ENCODE measurements at places on chromosomes 13 and 19.

GRCh38 chr13:114109641-114110041 is 22.8 kb downstream of the RASA3 start:
- no peak for DNase-seq

- DNase-seq = no peak
Measured at GRCh38 chr13:20407759-20408158, 117.9 kb downstream of the CRYL1 start.

DNA sequence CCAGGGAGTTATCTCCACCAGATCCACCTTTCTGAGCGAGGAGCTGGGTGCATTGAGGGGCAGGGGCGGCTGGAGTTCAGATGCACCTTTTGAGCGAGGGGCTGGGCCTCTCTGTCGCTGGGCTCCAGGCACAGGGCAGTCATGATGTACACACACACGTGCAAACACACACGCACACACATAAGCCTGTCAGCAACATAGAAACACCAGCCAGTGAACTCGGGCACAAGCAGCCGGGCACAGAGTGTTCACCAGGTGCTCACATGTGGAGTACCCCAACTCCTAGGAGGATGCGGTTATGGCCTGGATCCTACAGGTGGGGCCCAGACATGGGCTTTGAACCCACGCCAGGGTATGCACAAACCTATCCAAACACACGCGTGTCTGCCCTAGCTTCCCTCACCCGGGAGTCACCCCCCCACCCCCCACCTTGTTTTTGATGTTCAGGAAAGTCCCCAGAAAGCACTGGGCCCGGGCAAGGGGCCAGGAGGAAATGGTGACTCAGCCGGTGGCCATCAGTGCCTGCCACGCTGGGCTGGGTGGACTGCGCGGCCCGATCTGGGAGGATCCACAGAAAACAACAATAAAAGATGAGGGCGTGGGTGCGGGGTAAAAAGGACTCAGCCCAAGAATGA is 13.3 kb downstream of the ARRDC2 start:
- peak; percentile 70 for DNase-seq

- no peak for DNase-seq
Measured at GRCh38 chr13:54368387-54368786, 1339.8 kb downstream of the OLFM4 start.

DNA sequence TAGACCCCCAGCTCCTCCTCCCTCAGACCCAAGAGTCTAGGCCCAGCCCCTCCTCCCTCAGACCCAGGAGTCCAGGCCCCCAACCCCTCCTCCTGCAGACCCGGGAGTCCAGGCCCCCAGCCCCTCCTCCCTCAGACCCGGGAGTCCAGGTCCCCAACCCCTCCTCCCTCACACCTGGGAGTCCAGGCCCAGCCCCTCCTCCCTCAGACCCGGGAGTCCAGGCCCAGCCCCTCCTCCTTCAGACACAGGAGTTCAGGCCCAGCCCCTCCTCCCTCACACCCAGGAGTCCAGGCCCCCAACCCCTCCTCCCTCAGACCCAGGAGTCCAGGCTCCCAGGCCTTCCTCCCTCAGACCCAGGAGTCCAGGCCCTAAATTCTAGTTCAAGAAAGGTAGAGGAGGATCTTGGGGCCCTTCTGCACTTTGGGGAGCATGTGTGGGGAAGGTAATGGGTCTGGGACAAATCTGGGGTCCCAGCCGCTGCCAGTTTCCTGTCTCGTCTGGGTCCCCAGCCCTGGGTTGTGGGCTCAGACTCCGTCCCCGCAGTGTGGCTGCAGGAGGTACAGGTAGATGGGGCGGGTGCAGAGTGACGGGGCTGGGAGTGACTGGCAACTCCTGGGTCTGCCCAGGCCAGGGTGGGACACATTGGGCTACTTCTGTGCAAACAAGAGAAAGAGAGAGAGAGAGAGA is 3.2 kb upstream of the TMEM190 start:
- no peak for DNase-seq

DNA sequence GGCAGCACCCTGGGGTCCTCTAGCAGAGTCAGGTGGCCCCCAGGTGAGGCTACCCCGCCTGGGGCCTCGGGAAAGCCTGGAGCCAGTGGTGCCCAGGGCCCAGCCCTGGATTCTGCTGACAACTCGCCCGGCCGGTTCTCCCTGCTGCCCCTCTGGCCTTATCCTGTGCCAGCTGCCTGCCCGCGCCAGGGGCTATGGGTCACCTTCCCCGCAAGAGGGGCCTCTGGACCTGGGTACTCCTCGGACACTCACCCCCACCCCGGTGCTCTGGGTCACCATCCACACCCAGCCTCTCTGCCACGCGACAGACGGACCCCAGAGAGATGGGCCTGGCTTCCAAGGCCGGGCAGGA is 24.0 kb downstream of the ZBTB7A start:
- DNase-seq = no peak

GRCh38 chr13:80979035-80979641 is 638.2 kb upstream of the SPRY2 start:
- DNase-seq = peak; percentile 52

DNA sequence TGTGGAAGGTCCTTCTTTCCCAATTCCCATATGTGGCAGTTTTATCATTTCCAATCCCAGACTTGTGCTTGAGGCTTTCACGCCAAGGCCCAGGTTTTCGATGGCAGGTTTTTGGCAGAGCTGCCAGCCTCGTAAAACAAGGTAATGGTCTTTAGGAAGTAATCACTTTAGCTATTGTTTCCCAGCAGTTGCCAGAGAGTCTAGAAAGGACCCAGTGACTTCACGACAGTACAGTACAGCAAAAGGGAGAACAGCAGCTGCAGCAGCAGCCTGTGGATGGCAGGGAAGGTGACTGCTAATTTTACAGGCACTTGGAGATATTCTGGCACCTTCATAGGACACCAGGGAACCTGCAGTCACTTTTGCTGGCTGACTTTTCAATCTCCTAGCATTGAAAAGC is 291.6 kb upstream of the MAB21L1 start:
- DNase-seq = peak; percentile 62

DNA sequence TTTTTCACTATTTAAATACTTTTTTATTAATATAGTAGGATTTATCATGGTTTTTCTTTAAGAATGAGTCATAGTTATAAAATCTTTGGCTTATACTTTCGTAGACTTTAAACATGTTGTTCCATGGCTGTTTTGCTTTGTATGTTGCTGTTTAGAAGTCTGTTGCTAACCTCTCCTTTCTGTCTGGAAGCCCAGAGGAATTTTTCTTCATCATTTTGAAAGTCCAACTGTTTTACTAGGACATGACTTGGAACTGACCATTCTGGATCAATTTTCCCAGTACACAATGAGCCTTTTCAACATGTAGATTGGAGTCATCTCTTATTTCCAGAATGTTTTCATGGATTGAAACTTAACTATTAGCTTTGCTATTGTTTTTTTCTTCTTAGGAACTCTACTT is 7.9 kb downstream of the CAB39L start:
- peak; percentile 81 for DNase-seq

DNA sequence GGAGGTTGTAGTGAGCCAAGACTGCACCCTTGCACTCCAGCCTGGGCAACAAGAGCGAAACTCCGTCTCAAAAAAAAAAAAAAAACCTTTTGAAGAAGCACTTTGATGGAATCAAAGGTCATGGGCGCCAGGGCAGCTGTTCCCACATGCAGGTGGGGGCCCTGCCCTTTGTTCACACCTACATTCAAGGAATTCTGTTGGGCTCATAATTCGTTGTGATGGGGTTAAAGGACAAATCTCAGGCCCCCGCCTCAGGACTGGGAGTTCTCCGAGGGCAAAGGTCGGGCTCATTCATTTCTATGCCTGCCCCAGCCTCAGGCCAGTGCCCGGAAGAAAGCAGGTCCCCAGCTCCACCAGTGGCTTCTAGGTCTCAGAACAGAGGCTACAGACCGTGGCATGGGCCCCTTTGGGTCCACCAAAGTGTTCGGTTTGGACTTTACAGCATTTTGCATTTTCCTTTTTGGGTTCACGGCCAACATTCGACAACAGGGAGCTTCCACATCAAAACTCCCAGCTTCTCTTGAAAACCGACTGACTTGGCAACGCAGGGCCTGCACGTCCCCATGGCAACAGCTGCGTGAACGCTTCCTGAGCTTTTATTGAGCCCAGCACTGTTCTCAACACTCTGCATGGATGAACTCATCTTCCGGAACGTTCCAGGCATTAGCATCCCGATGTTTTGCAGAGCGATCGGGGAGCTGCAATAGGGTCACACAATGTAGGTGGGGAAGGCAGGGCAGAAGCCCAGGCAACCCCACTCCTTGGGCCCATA is 10.1 kb upstream of the GTF2F1 start:
- DNase-seq = peak; percentile 86

DNA sequence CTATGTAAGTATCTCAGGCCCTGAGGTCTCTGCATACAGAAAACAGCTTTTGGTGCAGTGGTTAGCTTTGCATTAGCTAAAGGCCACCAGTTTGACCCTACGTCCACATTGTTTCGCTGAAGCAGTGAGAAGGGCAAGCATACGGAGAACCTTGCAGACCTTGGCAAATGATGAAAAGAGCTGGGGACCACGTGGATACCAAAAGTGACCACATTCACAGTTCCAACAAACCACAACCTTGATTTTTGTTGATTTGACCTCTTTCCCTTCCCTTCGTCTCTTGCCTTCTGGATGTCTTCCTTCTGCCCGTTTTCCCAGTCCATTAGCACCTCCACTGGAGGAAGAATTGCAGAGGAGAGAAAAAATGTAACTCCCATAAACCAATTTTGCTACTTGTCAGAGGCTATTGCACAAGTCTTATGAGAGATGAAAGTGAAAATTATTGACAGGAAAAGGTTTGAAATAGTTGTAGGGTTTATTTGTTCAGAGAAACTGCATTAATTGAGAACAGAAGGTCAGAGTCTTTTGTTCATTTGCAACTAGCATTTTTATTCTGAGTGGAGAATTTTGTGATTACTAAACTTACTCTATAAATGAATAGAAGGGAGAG is 293.9 kb upstream of the HTR2A start:
- DNase-seq = no peak

- no peak for DNase-seq
Measured at GRCh38 chr19:50870417-50871089, 2.7 kb upstream of the KLK2 start.

DNA sequence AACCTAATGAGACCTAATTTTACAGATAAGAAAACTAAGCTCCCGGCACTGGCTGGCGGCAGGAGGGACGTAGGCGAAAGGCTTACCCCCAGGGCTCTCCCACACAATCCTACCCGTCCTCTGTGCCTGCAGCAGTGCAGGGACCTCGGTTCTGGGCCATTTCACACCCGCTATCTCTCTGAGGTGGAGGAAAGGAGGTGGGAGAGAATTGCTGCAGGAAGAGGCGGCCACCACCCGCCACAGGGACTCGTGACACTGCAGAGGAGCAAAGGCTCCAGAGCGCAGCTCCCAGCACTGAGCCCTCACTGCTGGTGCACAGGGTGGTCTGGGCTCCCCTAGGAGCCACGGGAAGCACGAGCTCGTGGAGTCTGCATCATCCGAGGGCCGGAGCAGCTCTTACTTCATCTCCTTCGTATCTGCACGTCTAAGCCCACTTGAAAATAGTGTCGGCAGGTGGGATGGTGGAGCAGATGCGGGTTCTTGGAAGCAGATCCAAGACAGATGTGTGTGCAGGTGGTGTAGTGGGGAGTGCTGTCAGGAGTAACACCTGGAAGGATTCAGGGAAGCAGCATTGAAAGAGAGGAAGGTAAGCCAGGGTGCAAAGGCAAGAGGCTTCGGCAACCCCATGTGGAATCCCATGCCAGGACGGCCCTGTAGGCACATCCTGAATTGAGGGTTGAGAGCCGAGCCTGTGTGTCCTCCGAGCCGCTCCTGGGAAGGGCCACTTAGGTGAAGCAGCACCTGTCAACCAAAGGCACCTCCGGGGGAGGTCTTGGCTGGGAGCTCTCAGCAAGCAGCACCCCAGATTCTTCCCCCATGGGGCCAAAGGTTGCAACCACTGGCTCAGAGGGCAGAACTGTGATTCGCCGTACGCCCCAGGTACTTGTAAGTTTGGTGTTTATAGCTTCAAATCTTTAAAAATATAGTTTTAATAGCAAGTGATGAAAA is 115.8 kb upstream of the SPACA7 start:
- DNase-seq = no peak

- DNase-seq = no peak
Measured at GRCh38 chr19:50003254-50003788, 21.9 kb downstream of the VRK3 start.

DNA sequence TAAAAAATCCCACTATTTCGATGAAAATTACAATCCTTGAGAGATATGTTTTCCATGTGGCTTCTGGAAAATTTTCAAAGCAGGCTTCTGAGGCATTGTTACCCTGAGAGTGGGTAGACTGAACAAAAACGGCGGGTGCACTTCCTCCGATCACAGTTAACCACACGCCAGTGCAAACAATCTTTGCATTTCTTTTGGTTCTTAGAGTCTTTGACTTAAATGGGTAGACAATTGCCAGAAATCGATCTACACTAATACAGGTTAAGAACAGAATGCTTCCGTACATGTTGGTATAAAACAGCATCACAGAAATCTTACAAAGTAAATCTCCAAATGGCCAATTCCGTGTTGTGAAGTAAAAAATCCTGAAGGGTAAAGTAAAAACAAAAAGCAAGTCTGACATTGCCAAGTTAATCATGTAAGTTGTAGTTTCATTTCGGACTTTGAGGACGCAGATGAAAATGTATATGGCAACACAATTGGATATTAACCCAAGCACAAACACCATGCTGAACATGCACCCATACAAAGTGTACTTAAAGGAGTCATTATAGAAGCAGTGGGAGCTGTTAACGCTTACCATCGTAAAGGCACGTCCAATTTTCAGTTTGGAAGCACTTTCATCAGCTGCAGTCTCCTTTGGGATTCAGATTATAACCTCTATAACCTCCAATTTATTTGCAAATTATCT is 927 bp downstream of the LPAR6 start:
- peak; percentile 80 for DNase-seq

All from muscle of back (tissue), 13 donors.